ENCODE measurements at places on chromosomes 13 and 19.
A peak's percentile ranks its signal among the peaks of the same experiment; 100 is the strongest.

- DNase-seq = no peak
Measured at GRCh38 chr13:77001963-77002587, 10.2 kb downstream of the CLN5 start.

- peak; percentile 80 for DNase-seq
Measured at GRCh38 chr13:36154567-36155291, 23.5 kb upstream of the DCLK1 start.

DNA sequence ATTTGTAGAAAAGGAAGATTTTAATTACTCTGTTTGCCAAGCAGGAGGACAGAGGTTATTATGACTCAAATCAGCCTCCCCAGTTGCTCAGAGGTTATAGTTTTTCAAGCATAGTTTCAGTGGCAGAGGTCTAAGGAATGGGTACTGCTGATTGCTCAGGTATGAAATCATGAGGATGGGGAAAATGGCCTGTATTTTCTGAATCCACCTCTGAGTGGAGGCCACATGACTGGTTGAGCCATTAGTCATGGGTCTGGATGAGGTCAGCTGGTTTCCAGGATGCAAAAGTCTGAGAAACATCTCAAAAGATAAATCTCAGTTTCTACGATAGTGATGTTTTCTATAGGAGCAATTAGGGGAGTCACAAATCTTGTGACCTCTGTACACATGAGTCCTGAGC lies 62.8 kb upstream of the CEACAM8 start:
- DNase-seq = peak; percentile 9

GRCh38 chr19:13989487-13989886 lies 16.6 kb downstream of the RFX1 start:
- DNase-seq = no peak

DNA sequence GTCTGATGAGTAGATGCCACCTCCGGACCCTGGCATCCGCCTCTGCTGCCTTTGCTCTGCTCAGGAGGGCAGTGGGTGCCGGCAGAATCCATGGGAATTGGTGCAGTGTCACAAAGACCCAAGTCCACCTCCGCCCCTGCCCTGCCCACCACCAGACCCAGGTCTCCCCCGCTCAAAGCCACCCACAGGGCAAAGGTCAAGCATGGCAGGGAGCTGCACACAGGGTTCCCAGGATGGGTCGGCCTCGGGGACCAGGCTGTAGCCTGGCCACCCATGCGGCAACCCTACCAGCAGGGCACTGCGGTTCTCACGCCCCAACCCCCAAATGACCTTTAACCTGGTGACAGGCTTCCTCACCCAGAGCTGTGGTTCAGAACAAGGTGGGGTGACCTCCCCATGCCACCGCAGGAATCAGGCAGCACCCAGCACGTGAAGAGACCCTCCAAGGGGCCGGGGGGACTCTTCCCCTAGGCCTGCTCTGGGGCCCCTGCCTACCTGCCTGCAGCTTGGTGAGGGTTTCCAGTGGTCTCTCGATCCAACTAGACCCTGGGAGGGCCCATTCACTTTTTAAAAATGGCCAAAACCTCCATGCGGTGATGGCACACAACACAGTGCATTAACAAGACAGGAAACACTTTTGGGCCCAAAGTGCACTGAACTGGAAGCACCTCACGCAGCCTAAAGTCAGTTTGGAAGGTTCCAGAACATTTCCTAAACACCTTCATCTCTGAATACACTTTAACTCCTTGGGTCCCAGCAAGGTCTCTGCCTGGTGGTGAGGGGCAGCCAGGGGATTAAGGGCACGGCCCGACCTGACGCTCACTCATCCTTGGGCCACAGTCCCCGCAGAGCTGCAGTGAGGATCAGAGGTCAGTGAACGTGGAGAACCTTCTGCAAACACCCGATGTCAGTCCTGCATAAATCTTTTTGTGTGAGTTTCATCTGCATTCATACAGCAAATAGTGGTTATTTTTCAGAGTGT lies 11.0 kb downstream of the GAS6 start:
- no peak for DNase-seq

DNA sequence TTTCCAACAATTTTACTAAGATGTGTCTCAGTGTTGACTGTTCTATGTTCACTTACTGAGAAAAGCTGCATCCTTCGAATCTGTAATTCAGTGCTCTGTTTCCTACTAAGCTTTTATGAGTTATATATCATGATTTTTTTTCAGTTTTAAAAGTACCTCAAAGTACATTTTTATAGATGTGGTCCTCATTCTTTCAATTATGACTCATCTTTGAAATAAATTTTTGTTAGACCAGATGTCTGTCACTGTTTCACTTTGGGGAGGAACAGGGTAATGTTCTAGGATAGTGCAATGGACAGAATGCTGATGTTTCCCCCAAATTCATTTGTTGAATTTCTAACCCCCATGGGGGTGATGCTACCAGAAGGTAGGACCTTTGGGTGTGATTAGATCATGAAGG lies 74.8 kb downstream of the NALCN start:
- no peak for DNase-seq

DNA sequence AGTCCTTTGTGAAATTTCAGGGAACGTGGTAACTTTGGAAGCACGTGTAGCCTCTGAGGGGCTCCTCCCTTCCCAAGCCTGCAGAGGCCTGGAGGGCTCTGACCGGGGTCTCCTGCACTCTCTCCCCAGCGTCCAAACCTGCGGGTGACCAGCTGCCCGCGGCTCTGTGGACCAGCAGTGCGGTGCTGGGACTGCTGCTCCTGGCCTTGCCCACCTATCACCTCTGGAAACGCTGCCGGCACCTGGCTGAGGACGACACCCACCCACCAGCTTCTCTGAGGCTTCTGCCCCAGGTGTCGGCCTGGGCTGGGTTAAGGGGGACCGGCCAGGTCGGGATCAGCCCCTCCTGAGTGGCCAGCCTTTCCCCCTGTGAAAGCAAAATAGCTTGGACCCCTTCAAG lies 2.7 kb upstream of the TPGS1 start:
- no peak for DNase-seq

- no peak for DNase-seq
Measured at GRCh38 chr13:49388091-49388635, 55.7 kb downstream of the CAB39L start.

DNA sequence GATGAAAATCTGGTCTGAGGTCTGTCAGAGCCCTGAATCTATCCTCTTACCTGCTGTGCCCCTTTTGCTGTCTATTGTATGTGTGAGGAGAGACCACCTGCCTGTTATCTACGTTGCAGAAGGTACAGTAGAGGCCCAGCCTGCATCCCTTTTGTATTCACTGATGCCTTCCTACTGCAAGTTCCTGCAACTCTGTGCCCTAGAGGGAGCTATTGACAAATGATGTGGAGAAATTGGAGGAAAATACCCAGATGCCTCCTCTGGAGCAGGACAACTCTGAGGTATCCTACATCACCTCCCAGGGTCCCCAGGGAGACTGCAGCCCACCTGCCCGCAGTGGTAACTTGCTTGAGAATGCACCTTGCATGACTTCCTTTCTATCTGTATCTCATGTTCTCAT lies 33.7 kb downstream of the SIAH3 start:
- no peak for DNase-seq

DNA sequence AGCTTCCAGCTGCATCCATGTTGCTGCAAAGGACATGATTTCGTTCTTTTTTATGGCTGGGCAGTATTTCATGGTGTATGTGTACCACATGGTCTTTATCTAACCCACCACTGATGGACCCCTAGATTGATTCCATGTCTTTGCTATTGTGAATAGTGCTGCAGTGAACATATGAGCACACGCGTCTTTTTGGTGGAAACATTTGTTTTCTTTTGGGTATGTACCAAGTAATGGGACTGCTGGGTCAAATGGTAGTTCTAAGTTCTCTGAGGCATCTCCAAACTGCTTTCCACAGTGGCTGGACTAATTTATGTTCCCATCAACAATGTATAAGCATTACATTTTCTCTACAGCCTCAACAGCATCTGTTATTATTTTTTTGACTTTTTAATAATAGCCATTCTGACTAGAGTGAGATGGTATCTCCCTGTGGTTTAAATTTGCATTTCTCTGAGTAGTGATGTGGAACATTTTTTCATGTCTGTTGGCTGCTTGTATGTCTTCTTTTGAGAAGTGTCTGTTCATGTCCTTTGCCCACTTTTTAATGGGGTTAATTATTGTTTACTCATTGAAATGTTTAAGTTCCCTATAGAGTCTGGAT lies 6.8 kb upstream of the UBE2L5 start:
- peak; percentile 22 for DNase-seq

DNA sequence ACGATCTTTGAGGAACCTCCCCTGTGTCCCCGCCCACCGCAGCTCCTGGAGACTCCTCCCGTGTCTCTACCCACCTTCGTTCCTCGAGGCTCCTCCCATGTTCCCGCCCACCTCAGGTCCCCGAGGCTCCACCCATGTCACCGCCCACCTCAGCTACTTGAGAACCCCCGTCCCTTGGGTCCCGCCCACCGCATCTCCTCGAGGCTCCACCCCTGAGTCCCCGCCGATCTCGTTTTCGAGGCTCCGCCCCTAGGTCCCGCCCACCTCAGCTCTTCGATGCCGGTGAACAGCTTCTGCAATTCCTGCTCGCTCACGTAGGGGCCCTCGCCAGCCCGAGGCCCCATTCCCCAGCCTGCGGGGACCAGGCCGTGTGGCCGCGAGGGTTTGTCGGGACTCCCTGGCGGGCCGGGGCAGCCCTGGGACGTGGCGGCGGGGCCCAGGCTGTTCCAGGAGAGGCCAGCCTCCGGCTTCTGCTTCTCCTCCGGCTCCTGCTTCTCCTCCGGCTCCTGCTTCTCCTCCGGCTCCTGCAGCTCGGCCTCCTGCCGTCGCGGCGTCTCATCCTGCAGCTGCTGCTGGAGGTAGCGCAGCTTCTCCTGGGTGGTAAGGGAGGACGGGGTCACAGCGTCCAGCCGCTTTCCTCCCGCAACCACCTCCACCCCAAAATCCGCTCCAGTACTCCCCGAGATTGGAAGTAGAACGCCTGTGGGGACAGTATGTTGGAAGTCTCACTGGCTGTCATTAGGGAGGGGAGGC lies 16.7 kb downstream of the TSKS start:
- DNase-seq = peak; percentile 39

GRCh38 chr19:41193430-41194156 lies 574 bp downstream of the CYP2S1 start:
- no peak for DNase-seq

GRCh38 chr19:49437231-49437630 lies 4.1 kb downstream of the SLC17A7 start:
- DNase-seq = no peak

DNA sequence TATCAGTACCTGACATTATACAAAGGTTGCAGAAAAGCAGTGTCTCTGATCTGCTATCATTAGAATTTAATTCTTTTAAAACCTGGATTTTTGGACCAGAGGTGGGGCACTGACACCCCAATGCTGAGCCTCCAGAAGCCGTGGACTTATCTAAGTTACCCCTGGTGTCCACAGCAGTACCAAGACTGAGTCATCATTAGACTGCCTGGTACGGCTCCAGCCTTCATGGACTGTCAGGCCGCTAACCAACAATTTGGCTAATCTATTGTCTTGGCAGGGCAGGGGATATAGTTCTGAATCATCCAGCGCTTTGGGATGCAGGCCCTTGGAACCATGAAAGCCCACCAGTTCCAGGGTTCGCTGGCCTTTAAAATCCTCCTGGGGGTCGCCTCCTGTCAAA lies 78.3 kb downstream of the TSHZ3 start:
- DNase-seq = peak; percentile 75

DNA sequence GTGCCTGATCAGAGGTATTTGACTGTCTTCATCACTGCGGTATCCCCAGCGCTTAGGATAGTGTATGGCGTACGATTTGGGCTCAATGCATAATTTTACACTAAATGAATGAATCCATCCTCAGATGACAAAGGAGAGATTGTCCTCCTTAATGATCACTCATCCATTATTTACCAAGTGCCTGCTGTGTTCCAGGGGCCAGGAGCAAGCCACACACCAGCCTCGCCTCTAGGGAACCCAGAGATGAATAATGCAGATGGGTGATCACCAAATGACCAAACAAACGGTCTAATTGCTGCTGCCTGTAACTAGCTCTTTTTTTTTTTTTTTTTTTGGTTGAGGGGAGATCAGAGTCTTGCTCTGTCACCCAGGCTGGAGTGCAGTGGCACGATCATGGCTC lies 5.9 kb upstream of the GPR32 start:
- no peak for DNase-seq

GRCh38 chr13:102138635-102139190 lies 263.1 kb downstream of the FGF14 start:
- DNase-seq = no peak

- DNase-seq = no peak
Measured at GRCh38 chr13:50994651-50995050, 85.1 kb downstream of the RNASEH2B start.

DNA sequence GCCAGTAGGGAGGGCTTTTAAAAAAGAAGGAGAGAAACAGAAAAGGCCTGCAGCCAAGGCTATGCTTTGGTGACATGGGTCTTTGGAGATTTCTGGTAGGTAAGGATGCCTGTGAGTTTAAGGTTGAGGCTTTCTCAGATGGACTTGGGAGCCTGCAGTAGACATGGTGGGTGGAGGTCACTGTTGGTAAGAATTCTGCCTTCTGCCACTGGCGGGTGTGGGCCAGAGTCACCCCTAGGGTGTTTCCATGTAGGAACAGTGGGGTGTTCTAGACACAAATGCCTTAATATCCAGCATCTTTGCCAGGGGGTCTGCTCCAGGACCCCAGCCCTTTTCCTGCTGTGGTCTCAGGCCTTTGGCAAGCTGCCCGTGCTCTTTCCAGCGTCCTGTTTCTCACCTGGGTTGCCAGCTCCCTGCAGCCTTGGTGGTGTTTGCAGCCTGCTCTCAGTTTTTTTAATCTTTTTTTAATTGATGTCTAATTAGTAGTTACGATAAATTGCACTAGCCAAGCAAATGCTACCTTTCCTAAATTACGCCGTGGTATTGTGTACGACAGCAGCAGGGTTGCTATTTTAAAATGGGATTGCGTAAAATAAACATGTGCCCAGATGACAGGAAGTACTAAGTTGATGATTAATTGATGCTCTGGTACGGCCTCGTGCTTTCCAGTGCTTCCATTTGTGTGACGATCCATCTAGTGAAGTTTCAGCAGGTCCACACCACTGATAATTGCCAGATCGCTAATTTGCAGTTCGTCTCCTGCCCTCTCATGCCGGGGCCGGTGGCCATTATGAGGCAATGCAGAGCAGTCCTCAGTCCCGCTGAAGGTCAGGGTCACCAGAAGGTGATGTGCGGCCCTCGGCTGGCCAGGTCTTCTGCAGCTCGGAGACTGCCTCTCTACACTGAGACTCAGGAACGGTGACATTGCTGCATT lies 35.3 kb upstream of the NPAS1 start:
- DNase-seq = no peak

- DNase-seq = peak; percentile 100
Measured at GRCh38 chr13:44577236-44578066, 1.3 kb upstream of the TSC22D1 start.

GRCh38 chr19:44737238-44738071 lies 11.1 kb upstream of the BCL3 start:
- DNase-seq = peak; percentile 84

GRCh38 chr19:30360376-30361106 lies 11.6 kb upstream of the ZNF536 start:
- DNase-seq = no peak

GRCh38 chr13:46728777-46729176 lies 68.2 kb downstream of the ESD start:
- no peak for DNase-seq

Measured in astrocyte of the hippocampus (primary cell).